Astrocyte of the cerebellum (primary cell): ENCODE measurements at places on chromosomes 3 and 15.

DNA sequence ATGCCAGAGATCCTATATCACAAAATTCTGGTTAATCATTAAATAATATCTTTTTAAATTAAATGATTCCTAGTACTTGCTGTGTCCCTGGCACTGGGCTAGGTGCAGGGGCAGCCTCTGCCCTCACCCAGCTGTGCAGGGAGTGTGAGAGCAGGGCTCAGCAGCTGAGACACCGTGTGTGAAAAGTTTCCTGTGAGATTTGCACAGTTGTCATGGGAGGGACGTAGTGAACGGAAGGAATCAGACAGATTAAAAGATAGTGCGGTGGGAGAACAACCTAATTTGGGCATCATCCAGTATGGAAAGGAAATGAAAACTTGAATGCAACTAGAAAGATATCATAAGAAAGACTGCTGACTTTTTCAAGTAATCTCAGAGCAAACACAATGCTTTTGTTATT lies 204.1 kb downstream of the SSR3 start:
- DNase-seq: no peak

DNA sequence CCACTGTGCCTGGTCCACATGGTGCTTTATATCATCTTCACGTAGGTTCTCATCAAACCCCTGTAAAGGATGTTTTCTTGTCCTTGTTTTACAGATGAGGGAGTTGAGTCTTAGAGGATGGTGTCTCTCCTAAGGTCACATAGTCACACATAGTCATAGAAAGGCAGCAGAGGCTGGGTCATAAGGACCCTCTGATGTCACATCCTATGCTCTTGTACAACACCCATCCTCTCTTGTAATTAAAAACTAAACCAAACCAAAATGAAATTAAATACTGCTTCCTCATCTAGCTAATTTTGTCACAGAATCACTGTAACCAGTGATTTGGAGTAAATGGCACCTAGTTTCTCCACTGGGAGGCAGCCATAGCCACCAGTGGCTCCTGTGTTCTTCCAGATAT lies 21.8 kb upstream of the ATP1B3 start:
- DNase-seq: no peak

DNA sequence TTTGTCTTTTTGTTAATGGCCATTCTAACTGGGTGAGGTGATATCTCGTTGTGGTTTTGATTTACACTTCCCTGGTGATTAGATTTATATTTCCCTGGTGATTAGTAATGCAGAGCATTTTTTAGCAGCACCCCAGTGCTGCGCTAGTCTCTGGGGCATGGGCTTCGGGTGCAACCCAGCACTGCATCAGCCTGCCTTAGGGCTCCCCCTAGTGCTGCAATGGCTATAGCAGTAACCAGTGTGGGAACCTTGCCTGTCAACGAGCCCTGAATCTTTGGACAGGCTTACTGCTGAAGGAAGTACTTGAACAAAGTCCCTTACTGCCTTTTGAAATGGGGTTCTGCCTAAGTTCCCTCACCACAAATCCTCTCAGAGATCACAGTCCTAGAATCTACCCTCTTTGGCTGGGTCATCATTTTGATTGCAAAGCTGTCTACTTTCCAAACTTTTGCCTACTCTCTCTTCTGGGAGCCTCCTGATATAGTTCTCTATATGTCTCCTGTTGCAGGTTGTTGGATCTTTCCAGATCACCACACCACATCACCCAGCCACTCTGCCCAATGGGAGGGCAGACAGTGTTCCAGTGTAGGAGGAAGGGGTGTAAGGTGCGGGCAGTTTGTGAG lies 79.2 kb upstream of the CCNL1 start:
- peak; percentile 6 for DNase-seq

- peak; percentile 43 for DNase-seq
These were observed 5.2 kb downstream of the HRH1 start for GRCh38 chr3:11159421-11159904.
